Right ventricle myocardium superior (tissue), 1 donor: ENCODE measurements at places on chromosomes 1 and 21. TPM values are rescaled to one million over a fixed set of nuclear protein-coding genes. Genes with fewer than 3 reads are reported as not detected.

Gene PRKAA2
- total RNA-seq = 77.2 TPM

Gene MMP23B
- total RNA-seq = 25.1 TPM

Gene SPSB1
- total RNA-seq = 13.0 TPM

Gene TRMT1L
- 25.6 TPM for total RNA-seq

Gene KRTAP7-1
- total RNA-seq = not detected

Gene FCRL1
- not detected for total RNA-seq

Gene GPR3
- 0.24 TPM for total RNA-seq

Gene RXFP4
- not detected for total RNA-seq

Gene ETNK2
- total RNA-seq = 5.2 TPM

Gene SLC45A3
- 6.9 TPM for total RNA-seq

Gene KCNJ6
- not detected for total RNA-seq

Gene CKS1B
- 15.5 TPM for total RNA-seq

Gene OR2L13
- total RNA-seq = not detected

Gene TLCD4
- 47.7 TPM for total RNA-seq

Gene HAPLN2
- total RNA-seq = 1.6 TPM

Gene DCST1
- total RNA-seq = not detected

Gene SPRR1A
- total RNA-seq = not detected

Gene PRAMEF12
- total RNA-seq = not detected

Gene WNT3A
- total RNA-seq = not detected

Gene CRYAA
- total RNA-seq = not detected

Gene VSIG8
- total RNA-seq = not detected

Gene SLC9C2
- total RNA-seq = not detected

Gene ETV3L
- total RNA-seq = not detected

Gene CASQ1
- 12.6 TPM for total RNA-seq

Gene BMP8B
- 0.27 TPM for total RNA-seq

Gene BCAS2
- 27.9 TPM for total RNA-seq

Gene RPL11
- total RNA-seq = 570 TPM

Gene MATN1
- total RNA-seq = not detected

Gene MAP3K21
- total RNA-seq = 0.22 TPM

Gene PLEKHA6
- 20.0 TPM for total RNA-seq

Gene COL24A1
- 1.9 TPM for total RNA-seq

Gene STIL
- 0.65 TPM for total RNA-seq

Gene TMEM240
- total RNA-seq = 7.5 TPM

Gene CFHR1
- total RNA-seq = not detected

Gene AIDA
- 46.9 TPM for total RNA-seq

Gene SNRPE
- 51.4 TPM for total RNA-seq

Gene OR2T29
- not detected for total RNA-seq

Gene HTR6
- total RNA-seq = not detected

Gene ZNF593OS
- total RNA-seq = not detected
